ENCODE measurements at places on chromosomes 16 and 17.

GRCh38 chr17:57604771-57605674 lies 140.1 kb downstream of the CCDC182 start:
- no peak for DNase-seq

DNA sequence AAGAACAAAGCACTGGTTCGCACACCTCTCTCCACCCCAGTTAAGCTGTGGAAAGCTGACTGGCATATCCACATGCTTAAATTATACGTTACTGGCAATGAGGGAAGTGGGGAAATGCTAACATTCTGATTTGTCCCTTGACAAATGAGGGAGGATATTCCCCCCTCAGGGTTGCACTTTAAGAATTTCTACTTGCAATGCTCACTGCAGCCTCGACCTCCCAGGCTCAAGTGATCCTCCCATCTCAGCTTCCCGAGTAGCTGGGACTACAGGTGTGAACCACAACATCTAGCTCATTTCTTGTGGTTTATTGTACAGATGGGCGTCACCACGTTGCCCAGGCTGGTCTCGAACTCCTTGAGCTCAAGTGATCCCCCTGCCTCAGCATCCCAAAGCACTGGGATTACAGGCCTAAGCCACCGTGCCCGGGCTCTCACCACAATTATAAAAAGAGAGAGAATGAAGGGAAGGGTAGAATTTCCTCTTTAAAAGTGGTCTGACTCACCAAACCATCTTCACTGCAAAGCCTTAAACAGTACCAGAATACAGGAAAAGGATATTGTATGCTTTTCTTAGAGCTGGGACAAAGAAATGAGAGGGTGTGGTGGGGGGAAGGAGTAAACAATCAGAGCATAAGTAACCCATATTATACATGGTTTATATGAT lies 38.9 kb downstream of the KANSL1 start:
- no peak for DNase-seq

DNA sequence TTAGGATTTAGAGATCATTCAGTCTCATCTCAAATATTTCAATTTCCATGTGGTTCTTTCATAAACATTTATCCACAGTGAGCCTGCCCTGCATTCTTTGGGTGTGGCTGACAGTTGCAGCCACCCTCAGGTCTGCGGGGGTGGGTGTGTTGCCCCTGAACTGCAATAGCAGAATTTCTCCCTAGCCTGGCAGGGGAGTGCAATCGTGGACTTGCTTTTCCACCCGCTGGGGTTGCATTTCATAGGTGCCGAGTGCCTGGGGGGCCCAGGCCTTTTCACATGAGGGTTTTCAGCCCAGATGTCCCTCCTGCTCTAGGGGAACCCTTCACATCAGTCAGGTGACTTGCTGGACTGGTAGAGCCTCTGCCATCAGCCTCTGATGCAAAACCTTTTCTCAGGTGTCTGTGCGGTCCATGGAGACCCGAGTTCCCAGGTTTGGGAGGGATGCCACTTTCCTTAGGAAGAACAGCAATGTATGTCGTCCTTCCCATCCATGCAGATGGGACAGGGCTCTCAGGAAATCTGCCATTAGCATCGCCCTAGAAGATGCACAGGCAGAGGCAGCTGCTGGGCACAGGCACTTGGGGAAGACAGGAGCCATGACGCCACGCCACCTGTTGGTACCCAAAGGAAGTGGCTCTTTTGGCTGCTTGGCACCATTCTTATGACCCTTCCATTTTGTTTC lies 2.4 kb upstream of the USP36 start:
- DNase-seq: peak; percentile 56

DNA sequence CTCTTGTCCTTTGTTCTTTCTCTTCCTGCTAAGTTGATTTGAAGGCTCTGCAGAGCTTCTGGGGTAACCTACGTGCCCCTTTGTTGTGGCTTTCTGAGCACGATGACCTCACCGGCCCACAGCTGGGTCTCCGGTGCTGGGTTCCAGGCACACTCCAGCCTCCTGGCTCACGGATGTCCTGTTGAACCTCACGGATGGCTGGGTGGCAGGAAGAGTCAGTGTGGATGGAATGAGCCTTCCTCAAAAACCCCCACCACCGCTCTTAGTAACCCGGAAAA lies 116.0 kb downstream of the SOCS1 start:
- DNase-seq: no peak

GRCh38 chr16:28237754-28238357 lies 26.1 kb upstream of the XPO6 start:
- no peak for DNase-seq

GRCh38 chr17:42835732-42836131 lies 2.5 kb downstream of the PSME3 start:
- no peak for DNase-seq

GRCh38 chr16:69590590-69590989 lies 24.8 kb downstream of the NFAT5 start:
- DNase-seq: no peak

GRCh38 chr16:89349947-89350633 lies 132.6 kb downstream of the ZNF778 start:
- no peak for DNase-seq

DNA sequence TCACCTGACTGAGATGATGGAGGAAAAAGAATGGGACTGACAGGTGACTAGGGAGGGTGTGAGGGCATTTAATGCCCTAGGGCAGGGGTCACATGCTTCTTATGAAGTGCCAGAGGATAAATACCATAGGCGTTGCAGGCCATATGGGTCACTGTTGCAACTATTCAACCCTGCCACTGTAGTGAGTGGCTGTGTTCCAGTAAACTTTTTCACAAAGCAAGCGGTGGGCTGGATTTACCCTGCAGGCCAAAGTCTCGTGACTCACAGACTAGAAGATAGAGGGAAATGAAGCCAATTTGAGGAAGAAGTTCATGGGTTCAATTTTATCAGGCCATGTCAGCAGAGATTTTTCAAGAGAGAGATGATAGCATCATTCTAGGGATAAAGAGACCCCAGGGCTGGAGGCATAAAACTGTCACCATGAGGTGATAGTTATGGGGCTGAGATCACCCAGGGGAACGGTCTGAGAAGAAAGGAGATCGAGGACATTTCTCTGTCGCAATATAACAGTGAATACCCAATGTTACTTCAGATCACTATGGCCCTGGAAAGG lies 8.6 kb downstream of the ARHGAP17 start:
- peak; percentile 68 for DNase-seq

- no peak for DNase-seq
These were observed 35.4 kb downstream of the ADAM11 start for GRCh38 chr17:44793885-44794842.

GRCh38 chr17:4241535-4241934 lies 22.2 kb downstream of the ANKFY1 start:
- no peak for DNase-seq

- DNase-seq: peak; percentile 30
These were observed 5.3 kb upstream of the CDR2L start for GRCh38 chr17:74981979-74982662.

- no peak for DNase-seq
These were observed 335 bp downstream of the TMEM11 start for GRCh38 chr17:21213638-21214014.

GRCh38 chr17:2068519-2069051 lies 13.7 kb downstream of the HIC1 start:
- no peak for DNase-seq

DNA sequence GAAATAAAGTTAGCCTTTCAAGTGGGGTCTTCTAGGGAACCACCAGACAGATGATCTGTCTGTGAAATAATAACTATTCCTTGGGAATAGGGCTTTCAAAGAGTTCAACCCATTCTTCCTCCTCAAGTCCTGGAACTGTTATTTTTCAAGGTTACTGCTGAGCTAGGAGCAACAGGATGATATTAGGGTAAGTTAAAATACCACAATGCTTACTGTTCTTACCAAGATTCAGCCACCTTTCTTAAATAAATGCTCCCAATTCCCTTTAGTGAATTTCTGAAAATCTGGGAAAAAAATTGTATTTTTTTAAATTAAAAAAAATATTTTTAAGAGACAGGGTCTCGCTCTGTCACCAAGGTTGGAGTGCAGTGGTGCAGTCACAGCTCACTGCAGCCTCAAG lies 26.9 kb upstream of the ALDH3A2 start:
- DNase-seq: no peak

DNA sequence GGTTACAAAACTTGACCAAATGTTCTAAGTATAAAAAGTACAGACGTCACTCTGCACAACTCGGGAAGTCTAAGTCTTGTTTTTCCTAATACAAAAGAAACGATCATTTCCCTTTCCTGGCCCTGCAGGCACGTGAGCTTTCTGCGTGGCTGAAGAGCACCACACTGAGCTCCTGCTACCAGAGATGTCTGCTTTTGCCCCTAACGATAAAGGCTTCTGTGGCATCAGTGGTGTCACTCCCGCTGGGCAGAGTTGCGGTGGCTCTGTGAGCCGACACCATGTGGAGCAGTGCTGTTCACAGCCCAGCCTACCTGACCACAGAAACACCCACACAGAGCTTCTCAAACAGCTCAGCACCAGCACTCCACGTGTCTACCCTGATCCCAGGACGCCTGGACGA lies 20.5 kb downstream of the EMC8 start:
- DNase-seq: no peak

- DNase-seq: no peak
These were observed 54.2 kb downstream of the BEAN1 start for GRCh38 chr16:66481081-66481942.

- no peak for DNase-seq
These were observed 16.3 kb upstream of the RBFOX1 start for GRCh38 chr16:7316281-7316888.

DNA sequence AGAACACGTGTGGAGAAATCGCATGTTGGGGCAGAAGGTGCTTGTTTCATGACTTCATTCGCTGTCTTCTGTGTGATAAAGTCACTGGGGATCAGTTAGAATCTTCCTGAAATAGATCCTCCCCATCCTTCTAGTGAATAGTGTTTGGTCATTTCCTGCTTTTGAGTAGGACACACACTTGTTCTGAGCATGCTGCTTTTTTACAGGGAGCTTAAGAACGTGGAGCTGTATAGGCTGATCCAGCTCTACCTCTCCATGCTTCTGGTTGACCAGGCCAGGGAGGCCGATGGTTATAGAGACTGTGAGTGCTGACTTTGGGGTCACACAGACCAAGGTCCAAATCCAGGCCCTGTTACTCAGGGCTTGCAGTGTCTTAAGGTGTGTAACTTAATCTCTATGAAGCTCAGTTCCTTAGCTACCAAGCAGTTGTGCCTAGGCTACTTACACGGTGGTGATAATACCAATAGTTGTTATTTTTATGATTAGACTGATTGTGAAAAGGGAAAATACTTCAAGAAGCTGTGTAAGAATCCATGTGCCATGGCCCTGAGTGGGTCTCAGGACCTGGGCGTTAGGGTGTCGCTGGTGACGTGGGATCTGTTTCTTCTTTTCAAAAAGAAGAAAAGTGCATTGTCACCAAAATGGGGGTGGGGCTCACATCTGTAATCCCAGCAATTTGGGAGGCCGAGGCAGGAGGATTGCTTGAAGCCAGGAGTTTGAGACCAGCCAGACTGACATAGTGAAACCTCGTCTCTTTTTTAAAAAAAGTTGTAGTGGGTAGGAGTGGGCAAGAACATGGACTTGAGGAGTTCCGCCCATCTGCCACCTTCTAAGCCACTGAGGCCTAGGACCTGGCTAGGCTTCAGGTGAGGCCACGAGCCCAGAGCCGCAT lies 64.1 kb upstream of the LGALS9 start:
- DNase-seq: no peak

DNA sequence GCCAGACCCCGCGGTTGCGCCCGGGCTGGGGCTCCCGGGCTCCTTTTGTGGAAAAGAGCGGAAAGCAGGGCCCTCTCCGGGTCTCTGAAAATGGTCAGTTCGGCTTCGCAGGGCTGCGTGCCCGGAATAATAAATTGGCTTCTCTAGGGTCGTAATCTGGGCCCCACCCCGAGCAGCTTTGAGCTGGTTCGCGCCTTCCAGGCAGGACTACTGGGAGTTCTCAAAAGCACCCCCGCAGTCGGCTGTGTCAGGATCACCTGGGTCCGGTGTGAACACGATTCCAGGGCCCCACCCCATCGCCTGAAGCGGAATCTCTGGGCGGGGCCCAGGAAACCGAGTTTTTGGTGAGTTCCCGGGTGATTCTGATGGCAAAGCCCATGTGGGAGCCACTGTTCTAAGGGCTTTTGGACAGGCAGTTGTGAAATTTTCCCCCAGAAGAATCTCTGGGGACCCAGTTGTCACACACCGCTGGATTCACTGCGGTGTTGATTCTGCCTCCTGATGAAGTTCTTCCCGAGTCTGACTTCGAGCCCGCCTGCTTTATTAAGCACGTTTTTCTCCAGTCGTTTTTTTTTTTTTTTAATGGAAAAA lies 77.0 kb downstream of the MRC2 start:
- peak; percentile 86 for DNase-seq

DNA sequence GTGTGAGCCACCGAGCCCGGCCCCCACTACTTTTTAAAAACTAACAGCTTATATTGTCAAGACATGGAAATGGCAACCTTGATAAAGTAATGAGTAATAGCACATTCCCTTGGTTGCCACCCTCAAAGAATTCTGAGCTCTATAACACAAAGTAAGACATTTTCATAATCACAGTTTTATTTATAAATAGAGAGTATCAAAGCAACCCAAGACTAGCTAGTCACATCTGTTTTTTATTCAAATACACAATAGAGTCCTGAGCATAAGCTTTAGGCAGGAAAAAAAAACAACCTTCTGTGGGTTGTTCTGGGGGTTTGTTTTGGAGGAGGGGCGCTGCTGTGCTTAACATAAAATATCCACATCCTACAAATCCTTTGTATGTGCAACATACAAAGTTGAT lies 68.7 kb downstream of the CEP95 start:
- DNase-seq: no peak

DNA sequence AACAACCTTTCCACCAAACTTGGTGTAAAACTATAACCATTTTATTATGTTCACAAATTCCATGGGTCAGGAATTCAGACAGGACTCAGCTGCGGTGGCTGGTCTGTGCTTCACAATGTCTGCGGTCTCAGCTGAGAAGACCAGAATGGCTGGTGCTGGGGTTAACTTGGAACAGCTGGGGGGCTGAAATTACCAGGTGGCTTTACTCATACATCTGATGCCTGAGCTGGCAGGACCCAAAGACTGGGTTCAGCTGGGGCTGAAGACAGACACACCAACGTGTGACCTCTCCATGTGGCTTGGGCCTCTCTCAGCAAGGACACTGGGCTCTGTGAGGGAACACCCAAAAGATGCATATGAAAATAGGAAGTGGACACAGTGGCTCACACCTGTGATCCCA lies 5.7 kb upstream of the HID1 start:
- no peak for DNase-seq

- peak; percentile 43 for DNase-seq
These were observed 7.0 kb downstream of the CDR2L start for GRCh38 chr17:74994440-74994839.

GRCh38 chr17:19799796-19800195 lies 51.7 kb upstream of the ALDH3A1 start:
- DNase-seq: no peak

DNA sequence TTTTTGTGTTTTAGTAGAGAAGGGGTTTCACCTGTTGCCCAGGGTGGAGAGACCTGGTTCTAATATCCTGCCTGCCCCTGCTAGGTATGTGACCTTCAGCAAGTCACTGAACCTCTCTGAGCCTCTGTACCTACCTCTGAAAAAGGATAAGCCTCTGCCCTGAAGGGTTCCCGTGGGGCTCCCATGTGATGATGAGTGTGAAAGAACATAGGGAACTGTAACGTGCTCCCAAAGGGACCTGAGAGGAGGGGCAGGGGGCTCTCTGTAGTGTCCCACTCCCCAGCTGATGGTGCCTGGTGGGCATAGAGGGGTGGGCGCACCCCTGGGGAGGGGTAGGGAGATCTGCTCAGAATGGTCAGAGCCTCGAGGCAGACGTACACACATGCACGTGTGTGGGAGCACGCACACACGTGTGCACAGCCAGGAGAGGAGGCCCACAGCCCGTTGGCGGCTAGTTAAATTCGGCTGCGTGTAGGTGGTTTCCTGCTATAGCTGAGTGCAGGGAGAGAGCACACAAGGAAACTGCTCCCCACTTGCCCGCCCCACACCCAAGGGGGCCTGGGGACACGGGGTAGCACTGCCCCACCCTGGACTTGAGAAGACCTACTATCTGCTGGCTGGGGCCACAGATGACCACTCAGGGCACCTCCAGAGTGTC lies 6.7 kb downstream of the KCNH4 start:
- DNase-seq: no peak

All from MCF 10A (cell line).